Stimulated activated CD8-positive, alpha-beta memory T cell treated with anti-CD3 and anti-CD28 coated beads, Interleukin-12 subunit alpha, Interleukin-12 subunit beta, amount 100 ng/mL, for 1 hour (primary cell): ENCODE measurements at places on chromosomes 2 and 18.

DNA sequence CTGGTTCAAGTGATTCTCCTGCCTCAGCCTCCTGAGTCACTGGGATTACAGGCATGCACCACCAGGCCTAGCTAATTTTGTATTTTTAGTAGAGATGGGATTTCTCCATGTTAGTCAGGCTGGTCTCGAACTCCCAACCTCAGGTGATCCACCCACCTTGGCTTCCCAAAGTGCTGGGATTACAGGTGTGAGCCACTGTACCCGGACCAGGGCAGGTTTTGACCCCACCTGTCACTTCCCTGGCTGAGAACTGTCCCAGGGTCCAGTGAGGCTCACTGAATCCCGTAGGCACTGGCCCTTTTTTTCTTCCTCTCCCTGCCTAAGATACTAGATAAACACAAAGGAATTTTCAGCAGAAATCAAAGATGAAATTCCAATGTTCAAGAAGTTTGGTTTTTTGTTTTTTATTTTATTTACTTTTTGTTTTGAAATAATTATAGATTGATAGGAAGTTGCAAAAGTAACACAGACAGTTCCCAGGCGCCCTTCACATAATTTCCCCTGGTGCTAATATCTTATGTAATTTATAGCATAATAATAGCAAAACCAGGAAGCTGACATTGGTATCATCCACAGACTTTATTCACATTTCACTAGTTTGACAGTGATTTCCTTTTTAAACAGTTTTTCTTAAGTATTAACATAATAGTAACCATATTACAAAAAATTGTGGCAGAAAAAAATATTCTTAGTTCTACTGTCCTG, 52.4 kb upstream of the B3GNT7 start:
- DNase-seq, result no peak

- DNase-seq, result peak; percentile 18
Observed at GRCh38 chr2:131105950-131106801, 1.0 kb downstream of the PLEKHB2 start.

GRCh38 chr2:23803965-23804542, 122.9 kb downstream of the ATAD2B start:
- no peak for DNase-seq

DNA sequence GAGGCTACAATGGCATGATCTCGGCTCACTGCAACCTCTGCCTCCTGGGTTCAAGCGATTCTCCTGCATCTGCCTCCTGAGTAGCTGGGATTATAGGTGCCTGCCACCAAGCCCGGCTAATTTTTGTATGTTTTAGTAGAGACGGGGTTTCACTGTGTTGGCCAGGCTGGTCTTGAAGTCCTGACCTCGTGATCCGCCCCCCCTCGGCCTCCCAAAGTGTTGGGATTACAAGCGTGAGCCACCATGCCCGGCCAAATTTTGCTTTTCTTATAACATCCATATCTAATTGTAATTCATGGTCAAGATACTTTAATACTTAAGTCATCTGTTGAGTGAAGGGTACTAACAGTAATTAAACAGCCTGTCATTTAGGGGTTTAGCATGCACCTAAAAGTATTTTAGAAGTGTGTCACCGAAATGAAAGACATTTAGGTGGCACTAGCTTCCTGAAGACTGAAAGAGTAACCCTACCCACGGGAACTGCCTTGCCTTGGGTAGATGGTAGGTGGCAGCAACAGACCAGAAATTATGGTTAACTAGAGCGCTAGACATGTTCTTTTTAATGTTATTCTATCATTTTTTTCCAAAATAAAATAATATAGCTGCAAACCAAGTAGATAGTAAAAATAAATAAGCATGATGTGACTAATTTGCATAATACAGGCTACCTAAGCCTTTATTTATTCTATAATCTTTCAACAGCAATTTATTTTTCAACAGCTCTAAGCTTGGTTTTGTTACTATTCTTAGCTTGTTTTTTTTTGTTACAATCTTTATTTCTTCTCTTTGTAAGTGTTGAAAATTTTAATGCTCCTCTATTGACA, 8.6 kb upstream of the ACYP2 start:
- DNase-seq, result peak; percentile 22

- DNase-seq, result no peak
Observed at GRCh38 chr18:76894566-76895346, 72.4 kb downstream of the ZNF236 start.
